ENCODE measurements at places on chromosomes 2 and 18.
A peak's percentile ranks its signal among the peaks of the same experiment; 100 is the strongest.

DNA sequence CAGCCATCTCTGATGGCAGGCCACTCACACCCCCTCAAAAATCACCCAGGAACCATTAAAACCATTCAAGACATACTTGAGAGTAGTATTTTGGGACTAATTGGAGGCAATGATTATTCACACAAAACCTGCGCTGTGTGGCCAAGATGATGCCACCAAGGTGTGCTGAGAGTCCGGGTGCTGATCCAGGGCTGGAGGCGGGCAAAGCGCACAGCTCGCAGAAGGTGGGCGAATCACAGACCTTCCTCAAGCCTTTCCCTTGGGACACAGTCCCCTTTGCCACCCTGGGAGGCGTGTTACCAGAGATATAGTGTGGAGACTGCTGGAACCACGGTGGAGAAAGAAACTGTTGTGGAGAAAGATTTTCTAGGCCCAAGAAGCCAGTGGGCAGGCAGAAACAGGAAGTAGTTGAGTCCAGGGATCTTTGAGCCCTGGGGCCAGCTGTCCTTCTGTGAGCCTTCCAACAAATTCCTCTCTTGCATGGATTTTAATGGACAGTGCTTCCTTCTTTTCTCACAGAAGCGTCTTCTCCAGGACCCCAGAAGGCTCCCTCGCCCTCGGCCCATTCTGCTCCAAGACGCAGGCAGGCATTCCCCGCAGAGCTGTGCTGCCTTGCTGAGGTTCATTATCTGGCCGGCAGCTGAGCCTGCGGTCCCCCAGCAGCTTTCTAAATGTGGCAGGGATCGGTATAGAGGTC is 8.0 kb downstream of the COPS9 start:
- DNase-seq: no peak

DNA sequence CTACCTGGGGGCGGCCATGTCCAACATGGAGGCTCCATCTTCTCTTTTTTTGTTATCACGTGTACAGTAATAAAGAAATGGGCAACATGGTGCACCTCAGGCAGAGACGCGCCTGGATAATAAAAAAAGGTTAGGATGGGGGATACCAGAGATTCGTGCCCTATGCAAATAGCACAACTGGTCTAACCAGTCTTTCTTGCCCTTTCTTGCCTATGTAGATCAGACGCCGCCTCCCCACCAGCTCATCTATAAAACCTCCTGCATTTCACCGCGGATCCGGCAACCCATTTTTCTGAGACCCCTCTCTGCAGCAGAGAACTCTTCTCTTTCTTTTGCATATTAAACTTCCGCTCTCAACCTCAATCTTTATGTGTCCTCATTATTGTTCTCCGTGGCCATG is 68.7 kb downstream of the MYL12B start:
- DNase-seq: no peak

DNA sequence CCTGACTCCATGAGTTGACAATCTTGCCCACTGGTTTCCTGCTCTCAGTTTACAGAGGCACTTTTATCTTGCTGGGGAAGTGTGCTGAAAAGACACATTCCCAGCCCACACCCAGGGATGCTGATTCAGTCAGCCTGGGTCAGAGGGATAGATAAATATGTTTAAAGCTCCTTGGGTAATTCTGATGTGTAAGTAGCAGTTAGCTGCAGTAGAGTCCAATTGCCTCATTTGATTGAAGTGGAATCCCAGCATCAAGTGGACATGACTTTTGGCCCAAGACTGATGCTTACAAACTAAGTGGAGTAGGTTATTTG is 29.4 kb downstream of the PSD4 start:
- DNase-seq: no peak

GRCh38 chr2:106825161-106825560 is 60.8 kb downstream of the ST6GAL2 start:
- DNase-seq: no peak

DNA sequence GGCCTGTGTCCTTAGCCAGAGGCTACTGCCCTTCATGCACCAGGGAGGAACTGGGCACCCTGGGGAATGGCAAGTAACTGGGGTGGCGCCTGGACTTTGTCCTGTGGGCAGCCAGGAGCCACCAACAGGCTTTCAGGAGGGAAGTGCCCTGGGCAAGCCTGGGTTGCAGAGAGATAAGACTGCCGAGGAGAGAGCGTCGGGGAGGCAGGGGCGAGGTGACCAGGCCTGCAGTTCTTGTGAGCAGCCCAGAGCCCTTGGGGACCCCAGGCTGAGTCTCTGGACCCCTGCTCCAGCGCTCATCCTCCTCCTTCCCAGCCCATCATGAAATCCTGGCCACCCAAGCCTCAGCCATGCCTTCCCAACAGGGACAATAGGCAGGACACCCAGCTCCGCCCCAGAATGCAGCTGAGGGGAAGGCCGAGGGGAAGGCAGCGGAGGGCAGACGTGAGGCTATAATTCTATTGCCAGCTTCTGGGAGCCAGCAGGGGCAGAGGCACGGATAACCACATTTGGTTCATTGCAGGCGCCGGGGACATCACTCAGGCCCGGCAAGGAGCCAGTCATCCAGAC is 25.1 kb downstream of the ADRA2B start:
- DNase-seq: no peak

DNA sequence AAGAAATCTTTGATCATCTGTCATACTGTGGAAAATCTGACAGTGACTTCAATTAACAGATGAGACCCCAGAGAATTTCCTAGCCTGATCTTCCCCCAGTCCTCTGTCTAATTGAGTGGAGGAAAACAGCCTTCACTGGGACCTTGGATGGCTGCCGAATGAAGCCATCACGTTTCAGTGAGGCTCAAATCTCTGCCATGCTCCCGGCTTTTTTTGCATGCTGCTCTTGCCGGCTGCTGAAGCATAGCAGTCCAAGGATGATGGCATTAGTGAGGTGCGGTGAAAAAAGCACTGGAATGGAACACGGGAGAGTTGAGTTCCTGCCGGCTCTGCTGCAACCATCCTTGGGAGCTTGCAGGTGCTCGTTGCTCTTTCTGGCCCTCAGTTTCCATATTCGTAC is 430.5 kb downstream of the SLC4A3 start:
- no peak for DNase-seq

- DNase-seq: no peak
Observed at GRCh38 chr2:205654878-205655605, 27.3 kb upstream of the NRP2 start.

DNA sequence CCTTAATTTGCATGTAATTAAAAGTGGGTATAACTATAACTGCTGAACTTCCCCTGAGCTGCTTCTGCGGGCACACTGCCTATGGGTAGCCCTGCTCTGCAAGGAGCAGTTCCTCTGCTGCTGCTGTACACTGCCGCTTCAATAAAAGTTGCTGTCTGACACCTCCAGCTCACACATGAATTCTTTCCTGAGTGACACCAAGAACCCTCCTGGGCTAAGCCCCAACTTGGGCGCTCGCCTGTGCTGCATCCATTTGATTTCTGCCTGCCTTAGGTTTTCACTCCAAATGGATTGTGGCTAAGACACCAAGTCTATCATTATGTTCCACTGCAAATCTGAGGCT is 215.7 kb downstream of the ANAPC1 start:
- no peak for DNase-seq

DNA sequence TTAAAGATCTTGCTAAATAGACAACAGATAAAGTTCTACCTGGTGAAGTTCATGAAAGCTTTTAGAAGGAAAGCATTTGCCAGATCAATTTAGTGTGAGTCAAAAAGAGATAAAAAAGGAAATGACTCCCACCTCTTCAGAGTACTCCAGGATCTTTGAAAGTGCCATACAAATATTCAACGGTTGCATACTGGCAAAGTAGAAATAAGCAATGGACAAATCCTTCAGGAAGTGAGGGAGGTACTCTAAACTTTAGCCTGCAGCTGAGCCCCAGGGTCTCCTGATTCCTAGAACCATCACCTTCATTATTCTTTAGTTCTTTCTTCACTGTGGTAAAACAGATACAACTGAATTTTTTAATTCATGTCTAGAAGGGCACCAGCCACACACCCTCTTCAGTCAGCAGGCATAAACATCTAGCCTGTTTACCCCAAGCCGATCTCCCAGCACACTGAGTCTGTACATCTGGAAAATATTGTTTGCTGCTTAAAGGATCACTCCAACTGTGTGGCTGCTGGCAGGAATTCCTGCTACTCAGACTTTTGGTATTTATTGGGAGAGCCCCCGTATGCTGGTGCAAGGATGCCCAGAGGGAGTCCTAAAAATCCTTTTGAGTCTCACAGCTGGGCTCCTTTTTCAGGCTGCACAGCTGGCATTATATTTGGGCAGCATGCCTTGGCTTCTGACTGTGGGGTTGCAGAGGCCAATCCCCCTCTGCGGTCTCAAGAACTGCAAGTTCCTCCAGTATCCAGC is 72.3 kb upstream of the SESTD1 start:
- no peak for DNase-seq

DNA sequence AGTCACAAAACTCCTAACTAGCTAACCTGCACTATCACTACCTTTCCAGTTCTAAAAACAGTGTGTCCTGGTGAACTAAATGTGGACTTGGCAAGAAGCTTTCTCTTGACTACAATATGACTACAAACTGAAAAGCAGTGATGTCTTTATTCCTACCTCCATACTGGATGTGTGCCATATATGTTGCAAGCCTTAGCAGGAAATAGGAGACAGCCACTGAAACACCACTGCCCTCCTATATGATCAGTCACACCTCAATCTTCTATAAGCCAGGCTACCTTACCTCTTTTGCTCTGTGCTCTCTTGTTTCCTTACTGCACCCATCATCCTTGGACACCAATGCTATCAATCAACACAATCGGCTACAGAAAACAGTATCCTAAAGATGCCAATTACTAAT is 34.1 kb downstream of the SS18 start:
- DNase-seq: no peak

GRCh38 chr2:108895188-108895587 is 93.8 kb downstream of the EDAR start:
- DNase-seq: no peak

DNA sequence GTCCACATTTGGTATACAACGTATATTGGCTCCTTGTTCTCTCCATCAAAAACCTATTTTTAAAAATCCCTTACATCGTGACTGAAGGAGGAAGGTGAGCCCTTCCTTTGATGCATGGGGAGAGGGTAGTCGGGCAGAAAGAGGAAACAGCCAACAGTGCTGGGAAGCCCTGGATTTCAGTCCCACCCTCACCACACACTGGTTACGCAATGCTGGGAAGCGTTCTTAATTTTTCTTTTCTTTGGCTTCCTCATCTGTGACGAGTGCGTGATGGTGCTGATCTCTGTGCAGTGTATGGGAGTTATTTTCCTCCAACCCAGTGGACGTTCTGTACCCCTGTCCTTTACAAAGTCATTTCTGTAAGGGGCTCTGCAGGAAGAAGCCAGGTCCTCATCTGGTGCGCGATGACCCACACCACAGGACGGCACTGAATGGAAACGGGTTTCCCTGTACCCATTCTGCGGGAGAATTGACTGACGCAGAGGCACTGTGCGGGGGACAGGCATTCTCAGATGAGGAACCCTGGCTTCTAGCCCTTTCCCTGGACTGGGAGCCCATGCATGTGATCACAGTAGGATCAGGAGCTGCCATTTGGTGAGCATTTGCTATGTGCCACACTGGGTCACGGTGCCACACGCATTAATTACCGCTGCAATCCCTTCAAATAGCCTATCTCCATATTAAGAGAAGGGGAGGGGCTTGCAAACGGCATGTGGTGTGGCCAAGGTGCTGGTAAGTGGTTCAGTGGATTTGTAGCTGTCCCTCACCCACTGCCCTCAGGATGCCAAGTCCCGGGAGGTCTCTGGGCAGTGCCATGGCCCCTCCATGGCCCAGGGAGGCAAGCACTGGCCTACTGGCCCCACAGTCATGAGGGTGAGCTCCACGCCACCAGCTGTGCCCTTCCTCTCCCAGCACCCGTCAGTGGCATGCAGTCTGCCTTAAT is 4.3 kb downstream of the COLEC11 start:
- DNase-seq: no peak

- DNase-seq: no peak
Observed at GRCh38 chr2:227460070-227460485, 11.9 kb upstream of the AGFG1 start.

DNA sequence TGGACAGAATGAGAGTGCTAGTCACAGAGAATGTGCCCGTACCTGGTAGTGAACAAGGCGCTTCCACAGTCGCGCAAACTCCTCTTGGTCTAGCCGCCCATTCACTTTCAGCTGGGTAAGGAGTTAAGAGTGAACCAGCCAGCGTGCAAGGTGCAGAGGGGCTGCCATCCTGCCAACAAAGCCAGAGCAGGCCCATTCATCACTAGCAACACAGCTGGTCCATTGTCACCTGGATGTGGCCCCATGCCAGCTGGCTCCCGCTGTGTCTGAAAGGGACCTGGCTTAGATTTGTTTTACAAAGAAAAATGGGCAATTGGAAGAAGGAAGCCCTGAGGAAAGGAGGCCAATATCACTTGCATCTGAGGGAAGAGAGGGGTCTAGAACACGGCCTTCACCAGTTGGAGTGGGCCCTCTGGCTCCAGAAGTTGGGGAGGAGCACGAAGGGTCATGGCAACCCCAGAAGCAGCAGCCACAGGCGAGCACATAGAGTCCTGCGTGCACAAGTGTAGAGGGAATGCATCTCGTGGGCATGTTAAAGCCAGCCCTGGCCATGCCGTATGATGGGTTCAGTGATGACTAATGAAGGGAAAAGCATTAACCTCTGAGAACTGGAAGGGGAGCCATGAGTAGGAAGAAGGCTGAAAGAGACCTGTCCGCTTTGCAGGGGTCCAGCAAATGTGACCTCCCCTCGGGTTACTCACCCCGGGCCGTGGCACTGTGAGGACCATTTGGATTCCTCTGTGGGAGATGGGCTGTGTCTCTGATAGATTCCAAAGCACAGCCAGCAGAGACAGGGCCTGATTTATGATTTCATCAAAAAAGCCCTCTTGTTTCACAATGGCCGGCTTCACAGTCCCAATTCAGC is 70.6 kb downstream of the CAPN13 start:
- peak; percentile 93 for DNase-seq

- no peak for DNase-seq
Observed at GRCh38 chr2:181546086-181546485, 88.9 kb downstream of the ITGA4 start.

GRCh38 chr18:56711708-56712445 is 60.7 kb downstream of the WDR7 start:
- no peak for DNase-seq
